ENCODE measurements at places on chromosomes 7 and 10.

DNA sequence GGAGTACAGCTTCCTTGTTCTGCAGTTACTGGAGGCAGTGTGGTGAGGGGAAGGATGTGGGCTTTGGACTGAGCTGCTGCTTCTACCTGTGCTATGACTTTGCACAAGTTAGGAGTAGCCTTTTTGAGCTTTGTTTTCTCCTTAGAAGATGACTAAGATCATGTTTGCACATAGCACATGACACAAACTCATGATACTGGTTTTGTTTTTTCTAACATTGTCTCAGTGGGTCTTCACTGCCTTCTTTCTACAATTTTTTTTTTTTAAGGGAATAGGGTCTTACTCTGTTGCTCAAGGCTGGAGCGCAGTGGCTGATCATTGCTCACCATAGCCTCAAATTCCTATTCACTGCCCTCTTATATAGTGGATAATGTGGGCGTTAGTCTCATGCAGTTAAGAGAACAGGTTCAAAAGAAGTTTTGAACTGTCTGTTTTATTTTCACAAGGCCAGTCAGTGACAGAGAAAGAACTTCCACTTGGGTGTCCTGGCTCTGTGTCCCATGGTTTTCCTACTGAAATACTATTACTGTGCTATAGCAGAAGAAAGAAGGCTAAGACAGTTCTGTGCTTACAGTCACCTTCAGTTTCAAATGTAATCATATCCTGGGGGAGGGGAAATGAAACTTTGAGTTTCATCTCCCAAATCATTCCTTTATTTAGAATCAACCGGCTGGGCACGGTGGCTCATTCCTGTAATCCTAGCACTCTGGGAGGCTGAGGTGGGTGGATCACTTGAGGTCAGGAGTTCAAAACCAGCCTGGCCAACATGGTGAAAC is 72.0 kb downstream of the KAT6B start:
- DNase-seq = no peak

- DNase-seq = no peak
Observed at GRCh38 chr7:27148756-27149641, 1.4 kb upstream of the HOXA6 start.

- DNase-seq = no peak
Observed at GRCh38 chr7:134690016-134690415, 43.4 kb downstream of the BPGM start.

GRCh38 chr10:133312016-133312768 is 3.5 kb downstream of the ZNF511 start:
- no peak for DNase-seq

GRCh38 chr7:15682111-15682510 is 4.4 kb downstream of the MEOX2 start:
- no peak for DNase-seq

DNA sequence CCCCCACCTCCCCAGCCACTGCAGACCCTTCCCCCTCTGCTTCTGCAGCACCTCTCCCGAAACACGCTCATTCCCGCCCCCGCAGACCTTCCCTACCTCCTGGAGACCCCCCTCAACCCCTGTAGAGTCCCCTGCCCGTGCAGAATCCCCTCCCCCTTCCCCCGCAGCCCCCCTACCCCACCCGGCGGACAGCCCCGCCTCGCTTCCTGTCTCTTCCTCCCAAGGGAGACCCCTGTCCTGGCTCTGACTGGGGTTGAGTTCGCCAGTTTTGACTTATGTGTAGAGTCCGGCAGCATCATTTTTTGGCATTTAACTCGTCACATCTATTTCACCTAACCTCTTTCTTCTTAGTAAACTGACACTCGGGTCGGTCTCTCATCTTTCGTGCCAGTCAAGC is 54.0 kb downstream of the ALOX5 start:
- DNase-seq = no peak

GRCh38 chr7:158027646-158028045 is 560.0 kb downstream of the PTPRN2 start:
- DNase-seq = no peak

GRCh38 chr7:9175871-9176270 is 742.5 kb downstream of the NXPH1 start:
- DNase-seq = no peak

DNA sequence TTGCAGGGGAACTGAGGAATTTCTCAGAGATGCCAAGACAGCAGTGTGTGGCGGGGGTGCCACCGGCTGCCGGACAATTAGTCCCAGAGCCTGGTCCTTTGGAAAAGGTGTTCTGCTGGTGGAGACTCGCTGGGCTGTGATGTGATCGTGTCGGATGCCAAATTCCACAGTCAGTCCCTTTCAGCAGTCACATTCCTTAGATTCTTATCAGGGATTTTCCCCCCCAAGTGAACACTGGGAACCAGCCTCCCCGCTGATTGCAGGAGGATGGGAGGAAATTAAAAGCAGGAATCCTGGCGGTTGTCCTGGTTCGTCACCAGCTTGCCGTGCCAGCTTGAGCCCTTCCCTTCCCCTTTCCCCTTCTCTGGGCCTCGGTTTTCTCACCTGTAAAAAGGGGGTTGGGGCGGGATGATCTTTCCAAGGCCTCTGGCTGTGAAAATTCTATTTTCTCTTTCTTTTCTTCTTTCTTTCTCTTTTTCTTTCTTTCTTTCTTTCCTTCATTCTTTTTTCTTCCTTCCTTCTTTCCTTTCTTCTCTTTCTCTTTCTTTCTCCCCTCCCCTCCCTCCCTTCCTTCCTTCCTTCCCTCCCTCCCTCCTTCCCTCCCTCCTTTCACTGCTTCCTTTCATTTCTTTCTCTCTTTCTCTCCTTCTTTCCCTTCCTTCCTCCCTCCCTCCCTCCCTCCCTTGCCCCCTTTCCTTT is 39.6 kb downstream of the COL26A1 start:
- no peak for DNase-seq

GRCh38 chr10:59808896-59809643 is 55.8 kb upstream of the MRLN start:
- peak; percentile 38 for DNase-seq

- no peak for DNase-seq
Observed at GRCh38 chr10:131560166-131560565, 248.6 kb upstream of the TCERG1L start.

DNA sequence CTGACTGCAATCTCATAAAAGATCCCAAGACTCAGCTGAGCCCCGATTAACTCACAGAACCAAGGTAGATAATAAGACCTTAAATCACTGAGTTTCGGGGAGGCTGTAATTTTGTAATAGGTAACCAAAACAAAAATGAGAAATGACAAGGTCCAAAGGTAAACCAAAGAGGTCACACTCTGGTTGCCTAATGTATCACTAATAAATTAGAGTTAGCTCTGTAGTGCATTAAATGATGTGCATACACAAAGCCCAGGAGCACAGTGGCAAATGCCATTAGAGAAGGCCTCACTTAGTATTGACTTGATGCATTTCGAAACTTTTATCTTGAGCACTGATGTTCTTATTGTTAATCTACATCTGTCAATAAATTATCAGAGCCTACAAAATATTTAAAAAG is 237.7 kb upstream of the CCDC6 start:
- DNase-seq = no peak

GRCh38 chr7:129069021-129069420 is 14.1 kb upstream of the TNPO3 start:
- no peak for DNase-seq

DNA sequence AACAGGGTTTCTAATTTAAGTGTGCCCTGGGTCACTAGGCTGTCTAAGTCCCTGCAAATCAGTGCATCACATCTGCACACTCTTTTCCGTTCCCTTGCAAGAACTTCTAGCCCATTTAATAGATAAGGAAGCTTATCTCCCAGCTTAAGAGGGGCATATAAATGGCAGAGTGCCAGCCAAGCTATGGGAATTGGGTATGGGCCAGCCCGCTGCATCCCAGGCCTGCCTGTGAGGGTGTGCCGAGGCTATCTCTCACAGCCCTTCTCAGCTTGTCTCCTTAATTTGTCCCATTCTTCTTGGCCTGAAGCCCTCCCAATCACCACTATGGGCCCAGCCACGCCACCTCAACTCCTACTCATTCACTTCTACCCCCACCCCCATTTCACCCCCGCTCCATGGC is 14.7 kb downstream of the AQP1 start:
- DNase-seq = no peak

GRCh38 chr7:36404639-36405408 is 15.2 kb downstream of the ANLN start:
- DNase-seq = no peak

DNA sequence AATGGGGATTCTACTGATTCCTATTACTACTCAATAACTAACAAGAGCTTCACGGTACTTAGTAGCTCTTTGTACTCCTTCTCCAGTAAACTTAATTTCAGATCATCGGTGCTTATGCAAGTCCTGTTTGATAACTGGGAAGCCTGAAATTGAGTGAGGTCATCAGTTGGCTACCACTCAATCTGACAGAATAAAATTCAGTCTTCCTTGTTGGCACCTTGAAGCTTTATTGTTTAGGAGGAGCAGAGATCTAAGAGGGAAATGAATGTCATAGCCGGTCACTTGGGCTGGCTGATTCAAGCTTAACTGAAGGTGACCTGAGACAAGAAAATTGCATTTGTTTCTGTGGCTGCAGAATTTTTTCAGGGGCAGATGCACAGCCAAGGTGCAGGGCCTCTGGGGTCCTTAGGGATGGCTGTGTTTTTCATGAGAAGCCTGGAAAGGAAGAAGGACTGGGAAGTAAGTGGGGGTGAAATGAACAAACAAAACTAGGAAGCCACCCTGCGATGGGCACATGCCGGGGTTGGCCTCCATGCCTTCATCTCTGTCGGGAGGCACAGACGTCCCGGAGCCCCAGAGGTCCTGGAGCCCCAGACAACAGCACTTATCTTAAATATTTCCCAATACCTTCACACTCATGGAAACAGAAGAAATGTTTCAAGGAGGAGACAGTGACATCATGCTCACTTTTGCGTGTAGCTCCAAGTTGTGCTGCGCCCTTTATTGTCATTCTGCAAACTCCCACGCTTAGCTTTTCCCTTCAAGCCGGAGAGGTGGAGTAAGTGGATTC is 85.0 kb upstream of the KIF5B start:
- no peak for DNase-seq

- no peak for DNase-seq
Observed at GRCh38 chr10:35074266-35074665, 15.9 kb downstream of the CUL2 start.

- DNase-seq = peak; percentile 20
Observed at GRCh38 chr7:77498659-77499379, 38.3 kb upstream of the PTPN12 start.

DNA sequence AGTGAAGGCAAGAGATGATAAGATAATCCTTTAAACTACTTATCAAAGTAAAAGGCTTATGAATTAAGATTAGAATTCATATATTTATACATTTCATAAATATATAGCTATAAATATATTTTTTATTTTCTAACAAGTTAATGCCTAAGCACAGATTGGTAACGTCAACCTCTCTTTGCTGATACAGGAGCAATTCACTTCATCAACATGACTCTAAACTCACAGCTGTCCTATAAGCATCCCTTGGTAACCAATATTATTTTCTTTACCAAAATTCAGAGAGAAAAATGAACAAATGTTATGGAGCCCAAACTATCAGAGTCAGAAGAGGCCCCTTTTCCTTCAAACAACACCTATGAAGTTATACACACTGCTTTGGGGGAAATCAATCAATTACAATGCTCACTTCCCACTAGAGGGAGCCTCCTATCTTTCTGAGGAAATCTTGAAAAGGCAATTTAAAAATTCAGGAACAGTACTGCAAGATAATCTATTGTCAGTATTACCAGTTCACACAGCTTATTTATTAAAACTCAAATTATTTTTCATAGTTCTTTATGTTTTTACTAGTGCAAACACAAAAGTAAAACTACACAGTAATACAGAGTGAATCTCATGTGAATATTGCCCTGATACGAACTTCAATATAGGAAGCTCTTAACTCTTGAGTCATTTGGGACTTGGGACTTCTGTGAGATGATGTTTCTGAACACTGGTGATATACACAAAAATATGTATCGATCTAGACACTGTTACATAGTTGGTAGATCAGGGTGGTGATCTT is 51.0 kb upstream of the NOBOX start:
- DNase-seq = no peak

- DNase-seq = peak; percentile 58
Observed at GRCh38 chr10:22251751-22252223, 34.0 kb upstream of the EBLN1 start.

- no peak for DNase-seq
Observed at GRCh38 chr7:24932389-24932788, 47.6 kb downstream of the OSBPL3 start.

GRCh38 chr7:21767300-21767900 is 178.3 kb downstream of the CDCA7L start:
- DNase-seq = peak; percentile 89

- DNase-seq = no peak
Observed at GRCh38 chr10:95121904-95122303, 52.6 kb upstream of the CYP2C8 start.

- DNase-seq = no peak
Observed at GRCh38 chr10:21832821-21833130, 170.8 kb downstream of the DNAJC1 start.

DNA sequence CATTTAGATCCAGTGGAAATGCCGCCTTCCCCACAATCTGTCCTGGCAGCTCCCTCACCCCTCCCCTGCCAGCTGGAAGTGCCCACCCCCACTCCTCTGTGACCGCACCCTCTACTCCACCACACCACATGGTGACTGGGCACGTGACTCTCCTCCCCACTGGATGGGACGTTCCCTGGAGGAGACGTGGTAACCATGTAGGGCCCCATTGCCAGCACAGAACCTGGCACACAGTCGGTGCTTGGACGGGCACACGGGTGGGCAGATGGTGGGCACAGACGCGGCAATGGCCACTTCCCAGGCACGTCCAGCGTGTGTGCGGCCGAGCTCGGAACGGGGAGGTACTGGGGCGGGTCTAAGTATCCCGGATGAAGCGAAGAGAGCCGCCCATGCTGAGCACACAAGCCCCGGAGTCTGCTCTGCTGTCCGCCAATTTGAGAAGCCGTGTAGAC is 245.6 kb downstream of the MAD1L1 start:
- no peak for DNase-seq

DNA sequence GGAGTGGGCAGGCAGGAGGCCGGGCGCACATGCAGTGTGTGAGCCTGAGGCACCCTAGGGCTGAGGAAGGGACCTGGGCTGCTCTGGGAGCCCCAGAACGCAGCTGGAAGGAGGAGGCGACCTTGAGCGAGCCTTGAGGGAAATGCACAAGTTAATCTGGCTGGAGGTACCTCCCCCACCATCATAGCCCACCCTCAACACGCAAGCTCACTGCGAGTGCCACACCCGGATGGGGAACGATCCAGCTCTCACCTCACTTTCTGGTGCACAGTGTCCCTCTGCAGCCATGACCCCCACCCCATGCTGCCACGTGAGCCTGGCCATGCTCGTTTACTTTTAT is 162.4 kb upstream of the PPP2R2D start:
- no peak for DNase-seq
